ENCODE measurements at places on chromosomes 3 and 15.

GRCh38 chr3:58236527-58237237, 910 bp upstream of the ABHD6 start:
- DNase-seq, result peak; percentile 3

GRCh38 chr3:14506626-14507304, 33.4 kb downstream of the GRIP2 start:
- DNase-seq, result no peak

- no peak for DNase-seq
These were observed 132.1 kb upstream of the SATB1 start for GRCh38 chr3:18557216-18557615.

- no peak for DNase-seq
These were observed 17.1 kb downstream of the PML start for GRCh38 chr15:74011610-74012009.

DNA sequence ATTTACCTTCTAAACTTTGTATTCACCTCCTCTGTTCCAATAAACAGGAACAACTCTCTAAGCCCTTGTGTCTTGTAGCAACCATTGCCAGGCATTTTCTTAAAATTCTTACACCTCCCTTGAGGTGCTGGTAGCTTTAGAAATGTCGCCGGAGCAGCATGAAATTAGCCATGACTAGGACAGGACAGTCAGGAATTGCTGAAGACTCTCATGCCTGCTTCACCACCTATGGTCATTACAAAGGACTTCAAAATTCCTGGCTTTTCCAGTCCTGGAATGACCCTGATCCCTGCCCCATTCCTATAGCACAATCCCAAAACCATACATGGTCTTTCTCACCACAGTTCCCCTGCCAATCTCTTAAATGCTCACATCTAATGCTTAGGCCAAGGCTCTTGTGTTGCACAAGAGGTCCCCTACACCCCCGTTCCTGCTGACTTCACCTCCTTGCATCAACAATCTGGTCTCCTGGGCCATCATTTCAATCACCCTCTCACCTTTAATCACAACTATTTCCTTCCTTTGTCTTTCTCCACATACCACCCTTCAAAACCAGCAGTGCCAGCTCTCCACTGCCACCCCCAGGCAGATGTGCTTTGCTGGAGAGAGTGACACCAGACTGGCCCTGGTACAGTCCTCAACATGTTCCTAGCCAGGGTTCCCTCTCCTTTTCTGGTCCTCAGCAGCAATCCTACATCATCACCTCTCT, 113.2 kb upstream of the TJP1 start:
- DNase-seq, result no peak

Data from stimulated activated CD4-positive, alpha-beta T cell treated with anti-CD3 and anti-CD28 coated beads, Interleukin-4, amount 100 ng/mL, for 1 hour (primary cell).